CD8-positive, alpha-beta memory T cell (primary cell): ENCODE measurements at places on chromosomes 6 and 20.

GRCh38 chr6:87308970-87309369, 13.4 kb upstream of the SMIM8 start:
- DNase-seq: no peak

DNA sequence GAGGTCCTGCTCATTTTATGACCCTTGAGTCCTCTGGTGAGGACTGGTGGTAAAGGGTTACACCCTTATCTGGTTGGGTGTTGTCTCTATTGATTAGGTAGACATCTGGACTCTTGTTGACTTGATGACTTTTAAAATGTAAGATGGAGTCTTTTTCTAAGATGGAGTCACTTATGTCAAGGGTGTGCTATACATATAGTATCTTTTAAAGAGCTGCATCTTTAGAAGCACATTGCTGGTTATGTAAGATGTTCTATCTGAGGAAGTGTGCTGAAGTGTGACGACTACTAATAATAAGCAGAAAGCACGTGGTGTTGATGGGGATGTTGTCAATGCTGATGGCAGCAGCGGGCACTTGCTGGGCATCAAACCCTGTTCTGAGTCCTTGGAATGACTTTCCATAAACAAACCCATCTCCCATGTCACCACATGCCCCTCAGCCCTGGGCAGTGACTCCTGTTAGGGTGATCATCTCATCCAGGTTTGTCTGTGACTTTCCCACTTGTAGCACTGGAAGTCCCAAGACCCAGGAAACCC, 229.6 kb downstream of the EYA2 start:
- no peak for DNase-seq

DNA sequence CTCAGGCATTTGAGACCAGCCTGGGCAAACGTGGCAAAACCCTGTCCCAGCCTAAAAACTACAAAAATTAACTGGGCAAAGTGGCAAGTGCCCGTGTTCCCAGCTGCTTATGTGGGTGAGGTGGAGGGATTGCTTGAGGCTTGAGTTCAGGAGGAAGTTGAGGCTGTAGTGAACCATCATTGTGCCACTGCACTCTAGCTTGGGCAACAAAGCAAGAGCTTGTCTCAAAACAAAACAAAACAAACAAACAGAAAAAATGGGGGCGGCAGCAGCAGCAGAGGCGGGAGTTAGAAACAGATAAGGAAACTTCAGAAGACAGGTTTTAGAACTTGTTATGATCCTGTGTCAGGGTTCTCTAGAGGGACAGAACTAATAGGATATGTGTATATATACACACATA, 49.0 kb downstream of the SCAF8 start:
- DNase-seq: no peak

DNA sequence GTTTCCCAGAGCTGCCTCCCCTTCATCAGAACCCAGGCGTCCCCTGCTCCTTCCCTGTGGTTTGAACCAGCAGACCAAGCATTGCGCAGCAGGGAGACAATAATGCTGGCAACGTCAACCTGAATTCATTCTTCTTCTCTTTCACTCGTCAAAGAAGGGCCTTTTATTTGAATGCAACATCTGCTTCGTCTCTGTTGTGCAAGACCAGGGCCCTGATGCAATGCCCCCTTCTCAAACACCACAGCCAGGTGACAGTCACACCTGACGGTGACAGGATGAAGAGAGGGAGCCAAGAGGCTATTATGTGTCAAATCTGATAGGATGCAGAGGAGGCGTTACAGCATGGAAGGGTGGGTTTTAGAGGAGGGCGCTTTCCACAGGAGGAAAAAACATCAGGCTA, 8.0 kb downstream of the INSM1 start:
- DNase-seq: no peak
